ENCODE measurements at places on chromosomes 16 and 17. TPM values are rescaled to one million over a fixed set of nuclear protein-coding genes. Genes with fewer than 3 reads are reported as not detected.
A peak's percentile ranks its signal among the peaks of the same experiment; 100 is the strongest.

DNA sequence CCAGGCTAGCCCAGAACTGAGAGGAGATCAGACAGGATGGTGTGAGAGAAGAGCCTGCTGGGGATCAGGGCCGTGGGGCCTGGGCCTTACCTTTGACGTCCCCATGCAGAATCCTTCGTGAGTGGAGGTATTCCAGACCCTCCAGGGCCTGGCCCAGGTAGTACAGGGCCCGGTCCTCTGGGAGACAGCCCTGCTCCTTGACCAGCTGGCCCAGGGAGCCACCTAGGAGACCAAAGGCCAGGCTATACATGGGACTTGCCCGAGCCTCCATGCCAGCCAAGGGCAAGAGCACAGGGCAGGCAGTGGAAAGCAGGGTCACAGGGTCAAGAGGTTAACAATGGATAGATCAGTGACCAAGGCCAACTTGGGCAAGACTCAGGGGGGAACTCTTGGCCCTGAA is 12.1 kb upstream of the SPATA32 start:
- peak; percentile 22 for DNase-seq

DNA sequence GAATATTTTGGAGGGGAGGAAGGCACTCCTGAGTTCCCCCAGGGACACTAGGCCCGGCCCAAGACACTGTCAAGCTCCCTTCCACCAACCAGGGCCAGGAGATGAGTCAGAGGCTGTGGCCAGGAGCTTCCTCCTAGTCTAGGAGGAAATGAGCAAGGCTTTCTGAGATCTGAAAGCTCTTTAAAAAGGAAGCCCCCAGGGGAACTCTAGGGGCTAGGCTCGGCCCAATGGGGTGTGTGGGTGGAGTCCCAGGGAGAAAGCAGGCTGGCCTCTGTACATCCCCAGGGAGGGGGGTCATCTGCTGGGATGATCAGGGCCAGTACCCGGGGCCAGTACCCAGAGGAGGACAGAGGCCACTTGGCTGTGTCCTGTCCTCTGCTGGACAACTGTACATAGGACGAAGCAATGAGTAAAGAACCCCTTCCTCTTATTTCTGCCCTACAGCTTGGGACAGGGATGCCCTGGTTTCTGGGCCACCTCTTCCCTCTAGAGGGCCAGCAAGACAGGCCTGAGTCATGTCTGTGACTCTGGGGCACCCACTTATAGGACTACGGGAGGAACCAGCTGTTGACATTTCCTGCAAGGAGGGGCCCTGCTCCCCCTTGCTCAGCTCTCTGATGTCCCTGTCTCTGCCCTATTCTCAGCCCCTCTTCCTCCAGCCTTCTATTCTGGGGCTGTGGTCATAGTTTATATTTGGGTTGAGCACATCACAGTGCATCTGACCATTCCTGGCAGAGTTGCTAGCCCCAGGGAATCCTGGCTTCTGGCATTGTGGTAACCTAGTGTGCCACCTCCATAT is 2.7 kb downstream of the FHOD1 start:
- DNase-seq = peak; percentile 84

The TMEM114 gene
- not detected for total RNA-seq

The EFCAB5 gene
- not detected for total RNA-seq

The DNAH17 gene
- not detected for total RNA-seq

The FBXW10 gene
- total RNA-seq = 0.24 TPM

The CTRB2 gene
- not detected for total RNA-seq

The HOXB2 gene
- 2.7 TPM for total RNA-seq

- no peak for DNase-seq
These were observed 12.2 kb upstream of the TERF2 start for GRCh38 chr16:69397821-69398521.

GRCh38 chr17:73371836-73372235 is 60.0 kb upstream of the CDC42EP4 start:
- peak; percentile 30 for DNase-seq

GRCh38 chr16:85612191-85612800 is 826 bp upstream of the GSE1 start:
- peak; percentile 87 for DNase-seq

DNA sequence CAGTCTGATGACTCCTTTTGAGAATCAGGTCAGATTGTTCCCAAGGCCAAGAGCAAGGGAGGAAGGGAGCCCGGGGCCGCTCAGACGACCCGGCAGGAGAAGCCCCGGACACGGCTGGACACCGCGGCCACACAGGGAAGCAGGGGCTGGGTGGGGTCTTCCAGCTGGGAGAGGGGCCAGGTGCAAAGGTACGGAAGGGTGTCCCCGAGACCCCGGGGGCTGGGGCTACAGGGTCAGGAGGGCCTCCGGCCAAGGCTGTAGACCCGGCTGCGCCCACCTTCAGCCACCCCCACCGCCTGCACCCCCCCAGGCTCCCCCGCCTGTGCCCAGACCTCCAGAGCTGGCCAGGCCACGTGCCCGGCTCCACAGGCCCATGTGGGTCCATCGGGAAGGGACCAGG is 21.9 kb upstream of the C1QTNF8 start:
- DNase-seq = no peak

- DNase-seq = no peak
These were observed 17.4 kb downstream of the ZDHHC7 start for GRCh38 chr16:84993926-84994325.

All from Right ventricle myocardium superior (tissue), 1 donor.